ENCODE measurements at places on chromosomes 6 and 20. TPM values are rescaled to one million over a fixed set of nuclear protein-coding genes. Genes with fewer than 3 reads are reported as not detected.
A peak's percentile ranks its signal among the peaks of the same experiment; 100 is the strongest.

RRP36 gene
- 119 TPM for total RNA-seq

HSPA1L gene
- 0.46 TPM for total RNA-seq

RIN2 gene
- total RNA-seq, result 60.1 TPM

TTPAL gene
- total RNA-seq, result 25.0 TPM

GRCh38 chr20:22690616-22691179 is 106.3 kb upstream of the FOXA2 start:
- no peak for DNase-seq

MUC21 gene
- total RNA-seq, result not detected

MC3R gene
- not detected for total RNA-seq

DNA sequence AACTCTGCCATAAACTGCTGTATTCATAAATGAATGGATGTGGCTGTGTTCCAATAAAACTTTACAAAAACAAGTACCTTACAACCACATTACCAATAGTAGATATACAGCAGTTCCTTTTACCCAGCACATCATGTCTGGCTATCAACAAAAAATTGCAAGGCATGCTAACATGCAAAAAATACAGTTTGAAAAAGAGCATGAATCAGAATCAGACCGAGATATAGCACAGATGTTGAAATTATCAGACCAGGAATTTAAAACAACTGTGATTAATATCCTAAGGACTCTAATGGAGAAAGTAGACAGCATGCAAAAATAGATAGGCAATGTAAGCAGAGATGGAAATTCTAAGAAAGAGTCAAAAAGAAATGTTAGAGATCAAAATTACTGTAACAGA is 8.4 kb upstream of the NUS1 start:
- no peak for DNase-seq

PROKR2 gene
- total RNA-seq, result not detected

RAB22A gene
- 19.3 TPM for total RNA-seq

GRCh38 chr20:36339646-36340592 is 33.8 kb downstream of the DLGAP4 start:
- DNase-seq, result no peak

- no peak for DNase-seq
These were observed 211.6 kb downstream of the THBS2 start for GRCh38 chr6:169042061-169042460.

NRSN1 gene
- not detected for total RNA-seq

DNA sequence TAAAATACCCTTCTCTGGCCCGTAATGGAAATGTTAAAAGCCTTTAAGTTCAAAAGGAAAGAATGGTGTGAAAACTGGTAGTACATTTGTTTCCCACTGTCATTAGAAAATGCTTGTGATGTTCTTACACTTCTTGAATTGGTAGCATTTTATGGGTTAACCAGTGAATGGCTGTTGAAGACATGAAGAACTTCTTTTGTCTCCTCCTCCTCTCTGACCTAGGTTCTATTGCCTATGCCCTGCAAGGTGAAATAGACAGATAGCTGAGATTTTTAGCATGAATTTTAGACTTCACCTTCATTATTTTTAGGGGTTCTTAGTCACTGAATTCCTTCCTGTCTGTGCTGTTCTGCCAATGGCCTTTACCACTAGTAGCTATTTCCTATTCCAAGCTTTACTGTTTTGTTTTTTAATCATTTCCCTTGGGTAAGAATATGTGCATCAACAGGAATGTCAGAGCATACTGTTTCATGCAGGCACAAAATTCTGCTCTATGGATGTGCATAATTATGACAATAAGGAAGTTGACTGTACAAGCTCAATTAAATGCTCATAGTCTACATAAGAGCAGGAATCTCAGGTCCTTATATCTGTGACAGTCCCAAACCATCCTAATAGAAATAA is 4.9 kb downstream of the TNFAIP3 start:
- DNase-seq, result no peak

DNA sequence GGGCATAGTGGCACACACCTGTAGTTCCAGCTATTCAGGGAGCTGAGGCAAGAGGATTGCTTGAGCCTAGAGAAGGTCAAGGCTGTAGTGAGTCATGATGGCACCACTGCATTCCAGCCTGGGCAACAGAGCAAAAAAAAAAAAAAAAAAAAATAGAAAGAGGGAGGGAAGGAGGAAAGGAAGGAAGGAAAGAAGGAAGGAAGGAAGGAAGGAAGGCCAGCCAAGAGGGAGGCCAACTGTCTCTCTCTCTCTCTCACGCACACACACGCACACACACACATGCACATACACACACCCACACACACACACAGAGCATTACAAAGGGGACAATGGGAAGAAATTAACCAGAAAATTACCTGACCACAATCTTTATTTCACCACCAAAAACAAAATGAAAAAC is 50.6 kb upstream of the COL9A1 start:
- no peak for DNase-seq

PSORS1C2 gene
- not detected for total RNA-seq

- no peak for DNase-seq
These were observed 58.6 kb upstream of the ZNF217 start for GRCh38 chr20:53652090-53652858.

DNA sequence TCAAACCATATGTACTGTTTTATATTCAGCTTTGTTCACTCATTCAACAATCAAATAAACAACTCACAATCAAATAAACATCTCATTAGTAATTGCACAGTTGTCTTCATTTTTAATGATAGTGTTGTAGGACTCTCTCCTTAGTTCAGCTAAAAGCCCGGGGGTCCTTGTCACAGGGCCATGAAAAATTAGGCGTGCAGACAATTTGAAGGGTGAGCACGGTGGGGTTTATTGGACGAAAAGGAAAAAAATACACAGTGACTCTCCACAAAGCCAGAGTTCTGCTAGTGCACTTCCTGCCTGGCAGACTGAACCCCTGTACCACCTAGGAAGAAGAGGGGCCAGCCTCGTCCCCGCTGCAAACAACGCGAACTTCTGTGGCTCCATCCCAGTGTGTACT is 257.6 kb upstream of the FLRT3 start:
- no peak for DNase-seq

DNA sequence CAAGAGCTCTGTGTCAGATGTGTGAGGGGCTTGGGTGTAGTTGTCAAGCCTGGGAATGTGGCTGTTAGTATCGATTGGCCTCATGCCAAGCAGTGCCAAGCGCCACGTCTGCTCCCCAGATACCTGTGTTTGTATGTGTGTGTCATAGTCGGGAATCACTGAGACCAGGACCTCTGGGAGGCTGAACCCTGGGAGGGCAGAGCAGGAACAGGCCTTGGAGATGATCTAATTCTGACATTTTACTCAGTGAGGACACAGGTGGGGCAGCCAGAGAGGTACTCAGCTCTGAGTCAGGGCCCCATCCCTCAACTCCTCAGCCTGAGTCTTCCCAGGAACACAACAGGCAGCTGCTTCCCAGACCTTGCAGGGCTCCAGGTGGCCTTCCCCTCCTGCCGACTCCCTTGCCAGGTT is 51.2 kb upstream of the FANCE start:
- DNase-seq, result peak; percentile 100

PRSS16 gene
- total RNA-seq, result 3.8 TPM

- peak; percentile 63 for DNase-seq
These were observed 36.8 kb downstream of the ZMYND8 start for GRCh38 chr20:47319517-47320252.

ROS1 gene
- not detected for total RNA-seq

DNA sequence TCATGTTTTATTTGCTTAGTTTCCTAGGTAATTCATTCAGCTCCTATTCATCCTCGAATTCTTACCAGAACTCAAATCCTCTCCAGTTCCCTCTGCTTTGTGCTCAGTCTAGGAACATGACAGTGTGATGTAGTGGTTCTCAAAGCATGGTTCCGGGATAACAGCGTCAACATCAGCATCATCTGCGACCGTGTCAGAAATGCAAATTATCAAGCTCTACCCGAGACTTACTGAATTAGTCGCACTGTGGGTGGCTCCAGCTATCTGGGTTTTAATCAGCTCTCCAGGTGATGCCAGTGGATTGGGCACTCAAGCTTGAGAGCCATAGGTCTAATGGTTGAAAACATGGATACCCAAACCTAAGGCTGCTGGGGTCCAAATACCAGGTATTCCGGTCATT is 7.7 kb upstream of the STK35 start:
- no peak for DNase-seq

STK35 gene
- 18.9 TPM for total RNA-seq

GRCh38 chr20:48205786-48206185 is 420.5 kb upstream of the SULF2 start:
- no peak for DNase-seq

DNA sequence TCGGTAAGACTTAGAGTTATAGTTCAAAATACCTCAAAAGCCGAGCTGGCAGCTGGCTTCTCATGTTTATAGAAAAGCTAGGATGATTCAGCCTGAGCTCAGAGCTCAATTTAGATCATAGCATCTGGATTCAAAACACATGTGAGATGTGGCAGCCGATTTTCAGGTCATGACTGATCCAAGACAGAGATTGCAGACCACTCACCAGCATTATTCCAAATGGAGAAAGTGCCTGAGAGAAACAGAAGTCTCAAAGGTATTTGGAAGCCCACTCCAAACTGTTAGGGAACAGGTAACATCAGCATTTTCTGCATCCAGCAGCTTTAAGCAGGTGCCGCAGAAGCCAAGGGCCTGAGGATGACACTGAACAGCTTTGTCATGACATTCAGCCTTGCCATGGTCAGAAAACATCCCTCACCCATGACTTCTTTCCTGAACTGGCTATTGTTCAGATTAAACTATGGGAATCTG is 102.2 kb downstream of the BACH2 start:
- DNase-seq, result peak; percentile 68
